ENCODE measurements at places on chromosomes 4 and X.

DNA sequence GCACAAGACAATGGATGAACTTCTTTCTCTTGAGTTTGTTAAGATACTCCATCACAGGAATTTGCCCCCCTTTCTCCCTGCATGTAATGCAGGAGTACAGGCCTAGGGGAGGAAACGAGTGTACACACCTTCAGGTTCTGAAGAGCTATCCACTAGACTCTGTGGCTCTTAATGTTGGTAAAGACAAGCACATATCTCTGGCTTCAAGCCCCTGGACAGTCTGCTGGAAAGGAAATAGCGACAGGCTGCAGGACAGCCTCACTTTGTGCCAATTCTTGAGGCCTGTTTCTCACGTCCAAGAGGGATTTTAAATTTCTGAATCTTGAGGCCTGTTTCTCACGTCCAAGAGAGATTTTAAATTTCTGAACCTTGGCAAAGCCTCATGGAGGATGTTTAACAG lies 87.1 kb downstream of the RLIM start:
- DNase-seq: no peak

DNA sequence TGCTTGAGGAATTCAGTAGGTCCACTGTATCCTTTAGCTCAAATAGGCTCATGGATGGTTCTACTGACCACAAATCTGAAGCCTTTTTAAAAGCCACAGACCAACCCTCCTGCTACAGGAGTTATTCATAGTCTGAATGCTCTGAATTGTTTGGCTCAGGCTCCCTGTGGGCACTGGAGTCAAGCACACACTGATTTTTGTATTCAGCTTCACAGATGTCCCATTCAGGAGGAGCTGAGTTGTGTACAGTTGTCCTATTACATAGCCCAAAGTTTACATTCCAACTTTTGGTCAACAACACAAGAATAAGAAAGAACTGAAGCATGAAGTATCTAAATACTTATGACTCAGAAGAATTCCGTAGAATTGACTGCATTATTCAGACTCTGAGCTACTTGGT lies 243.9 kb downstream of the UNC5C start:
- DNase-seq: no peak

DNA sequence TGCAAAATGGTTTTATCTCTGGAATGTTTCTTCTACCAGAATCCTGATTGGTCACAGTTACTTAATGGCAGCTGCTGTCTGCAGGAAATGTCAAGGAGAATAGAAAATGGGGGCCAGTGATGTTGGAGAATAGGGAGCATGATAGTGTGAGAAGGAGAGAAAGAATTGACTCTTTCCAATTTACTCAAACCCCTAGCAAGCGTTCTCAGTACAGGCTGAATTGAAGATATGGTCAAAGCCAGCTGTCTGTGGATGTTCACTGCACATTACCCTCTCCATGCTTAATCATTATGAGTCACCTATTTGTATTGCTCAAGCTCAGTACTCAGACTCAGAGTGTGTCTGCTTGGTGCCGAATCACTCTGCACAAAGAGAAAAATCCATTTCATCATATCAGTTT lies 57.8 kb upstream of the FAM47B start:
- DNase-seq: peak; percentile 72

- DNase-seq: no peak
Measured at GRCh38 chr4:26765515-26765914, 95.1 kb upstream of the STIM2 start.

- no peak for DNase-seq
Measured at GRCh38 chr4:42653626-42654560, 3.0 kb downstream of the ATP8A1 start.
